ENCODE measurements at places on chromosomes 4 and X. TPM values are rescaled to one million over a fixed set of nuclear protein-coding genes. Genes with fewer than 3 reads are reported as not detected.

GRCh38 chr4:180240670-180241069 lies 2002.5 kb upstream of the TENM3 start:
- no peak for DNase-seq

DNA sequence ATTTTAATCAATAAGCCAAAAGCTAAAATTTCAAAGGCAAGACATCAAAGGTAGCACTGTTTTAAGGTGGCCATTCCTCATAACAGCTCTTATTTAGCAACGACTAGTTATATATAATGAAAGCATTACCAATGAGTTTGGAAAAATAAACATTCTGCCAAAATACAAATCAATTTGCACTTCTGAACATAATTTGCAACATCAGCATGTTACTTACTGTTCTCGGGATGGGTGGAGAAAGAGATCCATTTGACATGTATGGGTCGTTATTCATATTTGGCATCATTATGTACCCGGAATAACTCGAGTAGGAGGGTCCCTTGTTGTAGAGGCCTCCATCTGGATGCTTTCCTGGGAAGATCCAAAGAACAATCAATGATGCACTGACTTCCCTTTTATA lies 5.4 kb downstream of the LEF1 start:
- DNase-seq = no peak

- no peak for DNase-seq
These were observed 25.0 kb downstream of the EIF4E start for GRCh38 chr4:98903963-98904362.

- no peak for DNase-seq
These were observed 1507.1 kb downstream of the C4orf33 start for GRCh38 chr4:130603043-130603442.

Gene ASB11
- total RNA-seq = 0.05 TPM

GRCh38 chr4:76016393-76016792 lies 6.9 kb downstream of the CXCL10 start:
- DNase-seq = no peak

GRCh38 chr4:116243431-116243830 lies 841.9 kb downstream of the TRAM1L1 start:
- no peak for DNase-seq

Gene HTN1
- not detected for total RNA-seq

DNA sequence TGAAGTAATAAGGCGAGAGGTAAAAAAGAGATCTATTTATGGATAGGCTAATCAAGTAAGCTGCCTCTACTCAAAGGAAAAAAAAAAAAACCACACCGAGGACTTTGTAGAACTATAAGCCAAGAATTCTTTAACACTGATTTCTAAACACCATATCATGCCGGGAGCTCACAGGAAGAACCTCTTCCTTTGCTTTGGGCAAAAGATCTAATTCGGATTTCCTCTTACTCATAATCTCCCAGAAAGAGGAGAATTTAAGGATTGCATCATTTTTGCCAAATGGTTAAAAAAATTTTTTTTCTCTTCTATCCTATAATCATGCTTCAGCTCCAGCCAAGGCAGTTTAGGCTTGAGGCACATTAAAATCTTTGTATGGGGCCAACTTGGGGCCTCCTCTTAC lies 95.5 kb downstream of the ZNF827 start:
- no peak for DNase-seq

Gene ZNF157
- total RNA-seq = not detected

GRCh38 chr4:67727124-67727850 lies 26.3 kb upstream of the UBA6 start:
- DNase-seq = no peak

DNA sequence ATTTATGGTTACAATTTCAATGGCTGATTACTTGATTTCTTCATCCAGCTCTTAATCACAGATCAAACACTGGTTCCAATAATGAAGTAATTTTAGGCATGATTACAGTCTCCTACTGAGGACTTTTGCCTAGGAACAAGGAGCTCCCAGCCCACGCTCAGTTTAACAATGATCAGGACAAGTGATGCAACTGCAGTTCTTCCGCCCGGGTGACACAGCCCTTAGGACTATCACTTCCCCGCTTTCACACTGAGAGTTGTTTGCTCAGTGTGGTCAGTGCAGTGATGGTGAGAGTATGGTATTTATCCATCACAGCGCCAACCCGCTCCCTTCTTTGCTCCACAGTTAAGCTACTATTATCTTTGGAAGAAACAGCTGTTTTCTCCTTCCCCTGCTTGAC lies 203.2 kb upstream of the MBNL3 start:
- no peak for DNase-seq

DNA sequence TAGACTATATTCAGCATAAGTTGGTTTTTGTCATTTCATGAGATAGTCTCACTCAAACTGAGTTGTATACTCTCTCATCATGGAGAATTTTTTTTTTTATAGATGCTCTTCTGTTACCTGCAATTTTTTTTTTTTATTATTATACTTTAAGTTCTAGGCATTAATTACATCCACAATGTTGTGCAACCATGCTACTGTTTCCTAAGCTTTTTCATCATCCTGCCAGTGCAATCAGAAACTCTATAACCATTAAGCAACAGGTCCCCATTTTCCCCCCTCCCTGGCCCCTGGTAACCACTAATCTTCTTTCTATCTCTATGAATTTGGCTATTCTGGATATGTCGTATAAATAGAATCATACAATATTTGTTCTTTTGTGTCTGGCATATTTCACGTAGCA lies 321.6 kb downstream of the STIM2 start:
- DNase-seq = no peak

Gene GLRA3
- not detected for total RNA-seq

DNA sequence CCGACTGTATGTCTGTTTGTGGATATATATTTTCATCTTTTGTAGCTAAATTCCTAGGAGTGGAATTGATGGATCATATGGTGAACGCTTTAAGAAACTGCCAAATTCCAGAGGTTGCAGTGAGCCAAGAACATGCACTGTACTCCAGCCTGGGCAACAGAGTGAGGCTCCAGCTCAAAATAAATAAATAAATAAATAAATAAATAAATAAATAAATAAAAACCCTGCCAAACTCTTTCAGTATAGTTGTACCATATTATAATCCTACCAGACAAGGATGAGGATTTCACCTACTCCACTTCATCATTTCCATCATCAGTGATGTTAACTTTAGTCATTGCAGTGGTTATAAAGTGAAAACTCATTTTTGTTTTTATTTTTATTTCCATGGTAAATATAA lies 325.1 kb upstream of the ANXA10 start:
- DNase-seq = no peak

DNA sequence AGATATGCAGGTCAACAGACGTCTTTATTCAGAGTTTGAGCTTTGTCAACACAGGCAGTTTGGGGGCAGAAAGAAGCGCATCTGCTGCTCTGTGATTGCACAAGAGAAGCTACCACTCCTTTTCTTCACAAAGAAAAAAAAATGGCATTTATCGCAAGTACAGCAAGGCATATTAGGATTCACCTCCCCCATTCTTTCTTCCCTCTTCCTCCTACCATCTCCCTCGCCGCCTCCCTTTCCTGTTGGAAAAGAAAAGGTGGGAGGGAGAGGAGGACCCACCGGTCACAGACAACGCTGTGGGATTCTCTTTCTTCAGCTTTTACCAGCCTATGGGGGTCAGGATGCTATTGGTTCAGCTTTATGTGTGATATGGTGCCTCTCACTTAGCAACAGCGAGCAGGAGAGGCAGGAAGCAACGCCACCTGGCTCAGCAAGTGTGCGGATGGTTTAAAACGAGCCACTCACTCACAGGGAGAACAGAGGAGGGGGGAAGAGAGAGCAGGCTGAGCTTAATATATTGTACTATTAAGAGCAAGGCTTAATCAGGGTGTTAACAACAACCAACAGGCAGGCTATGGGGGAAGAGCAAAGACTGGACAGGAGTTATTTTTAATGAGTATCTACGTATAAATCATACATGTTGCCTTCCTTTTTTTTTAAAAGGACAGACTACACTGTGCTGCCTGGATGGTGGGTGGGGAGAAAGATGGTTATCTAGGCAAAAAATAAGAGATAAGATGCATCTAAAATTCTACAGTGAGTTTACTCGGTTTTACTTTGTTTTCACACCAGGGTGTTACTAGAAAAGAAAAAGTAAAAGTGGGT lies 104.7 kb downstream of the MAML3 start:
- DNase-seq = no peak

DNA sequence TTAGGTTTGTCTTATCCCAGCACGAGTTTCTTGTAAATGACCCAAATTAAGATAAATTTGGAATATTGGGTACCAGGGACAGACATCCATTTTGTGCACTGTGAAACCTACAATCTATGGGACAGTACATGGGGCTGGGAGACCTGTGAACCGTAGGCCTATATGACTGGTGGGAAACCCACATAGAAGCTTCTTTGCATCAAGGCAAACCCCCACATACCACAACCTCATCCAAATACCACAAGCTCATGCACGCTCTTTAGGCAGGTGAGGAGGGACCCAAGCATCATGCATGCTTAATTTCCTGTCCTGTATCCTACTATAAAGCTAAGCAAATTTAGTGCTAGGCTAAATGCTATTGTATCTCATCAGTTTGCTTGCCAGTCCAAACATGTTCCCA lies 47.8 kb downstream of the NIPAL1 start:
- DNase-seq = no peak

DNA sequence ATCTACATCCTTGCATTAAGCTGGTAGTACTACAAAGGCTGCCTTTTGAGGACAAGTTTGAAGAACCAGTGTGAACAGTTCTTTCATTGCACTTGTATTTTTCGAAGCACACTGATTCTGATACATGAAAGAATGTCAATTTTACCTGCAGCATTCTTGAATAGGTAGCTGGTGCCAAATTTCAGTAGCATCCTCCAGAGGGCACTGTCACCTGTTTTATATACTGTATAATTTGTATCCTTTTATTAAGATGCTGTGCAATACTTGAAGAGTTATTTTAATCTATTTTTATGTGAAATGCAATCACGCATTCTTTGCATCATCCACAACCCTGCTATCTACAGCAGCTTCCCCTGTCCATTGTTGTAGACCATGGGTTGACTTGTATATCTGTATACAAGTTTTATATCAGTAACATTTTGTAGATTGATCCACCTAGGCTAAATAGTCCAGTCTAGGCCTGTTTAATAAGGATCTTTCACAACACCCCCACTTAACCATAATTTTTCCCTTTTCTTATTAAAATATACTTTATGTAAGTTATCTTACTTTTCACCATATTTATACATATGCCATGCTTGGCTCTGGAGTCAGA lies 325.7 kb downstream of the PCDH7 start:
- no peak for DNase-seq

GRCh38 chr4:113708250-113708649 lies 53.3 kb downstream of the CAMK2D start:
- DNase-seq = no peak

DNA sequence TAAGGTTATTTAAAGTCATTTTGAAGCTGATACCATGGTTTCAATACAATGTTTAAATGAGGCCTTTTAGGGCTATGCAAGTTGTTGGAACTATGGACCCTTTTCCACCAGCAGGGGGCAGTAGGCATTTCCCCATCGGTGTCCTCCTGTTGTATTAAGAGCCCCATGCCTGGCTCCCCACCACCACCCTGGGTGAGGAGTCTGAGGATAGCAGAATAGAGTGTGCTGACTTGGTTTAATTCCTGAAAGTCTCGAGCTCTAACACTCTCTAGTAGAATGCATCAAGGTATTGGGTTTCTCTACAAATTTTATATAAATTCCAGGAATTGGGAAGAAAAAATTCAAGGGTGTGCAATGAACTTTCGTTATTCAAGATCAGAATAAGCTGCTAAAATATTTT lies 234.8 kb upstream of the JADE1 start:
- peak; percentile 56 for DNase-seq

DNA sequence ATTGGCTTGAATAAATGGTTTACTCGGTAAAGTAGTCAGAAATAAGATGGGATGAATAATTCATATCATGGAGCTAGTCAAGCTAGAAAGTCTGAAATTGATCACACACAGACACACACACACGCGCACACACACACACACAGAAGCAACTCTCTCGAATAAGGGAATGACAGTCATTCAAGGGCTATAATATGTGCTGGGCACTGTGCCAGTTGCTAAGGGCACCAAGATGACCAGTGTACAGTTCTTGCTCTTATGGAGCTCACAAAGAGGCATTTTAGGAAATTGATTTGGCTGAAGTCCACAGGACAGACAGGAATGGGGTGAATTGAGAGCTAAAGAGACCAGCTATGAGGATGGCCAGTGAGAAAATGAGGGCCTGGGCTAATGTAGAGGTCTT lies 34.2 kb upstream of the SH3D19 start:
- DNase-seq = no peak

DNA sequence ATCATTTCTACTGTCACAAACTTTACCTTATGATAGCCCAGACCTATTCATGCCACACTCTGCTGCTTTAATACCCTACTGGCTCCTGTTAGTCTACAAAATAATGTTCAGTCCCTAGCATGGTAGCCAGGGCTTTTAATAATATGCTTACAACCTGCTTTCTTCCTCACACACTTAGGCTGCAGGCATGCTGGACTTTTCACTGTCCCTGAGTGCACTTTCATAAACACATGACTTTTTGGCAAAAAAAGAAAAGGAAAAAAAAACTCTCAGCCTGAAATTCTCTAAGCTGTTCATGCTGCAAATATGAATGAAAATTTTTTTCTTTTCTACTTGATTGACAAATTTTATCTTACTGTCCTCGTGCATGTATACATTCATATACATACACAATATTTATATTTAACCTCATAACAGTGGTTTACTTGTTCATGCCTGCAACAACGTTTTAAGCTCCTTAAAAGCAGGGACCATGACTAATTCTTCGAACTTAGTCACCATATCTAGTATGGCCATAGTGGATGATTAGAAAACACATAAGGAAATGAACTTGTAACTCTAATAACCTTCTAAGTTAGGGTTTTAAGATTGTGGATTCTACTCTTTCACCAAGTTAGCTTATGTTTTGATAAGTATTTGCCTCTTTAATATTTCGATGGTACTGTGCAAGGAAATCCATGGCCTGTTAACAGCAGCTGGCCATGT lies 229.5 kb downstream of the SPCS3 start:
- peak; percentile 68 for DNase-seq

Gene FAAH2
- 6.2 TPM for total RNA-seq

DNA sequence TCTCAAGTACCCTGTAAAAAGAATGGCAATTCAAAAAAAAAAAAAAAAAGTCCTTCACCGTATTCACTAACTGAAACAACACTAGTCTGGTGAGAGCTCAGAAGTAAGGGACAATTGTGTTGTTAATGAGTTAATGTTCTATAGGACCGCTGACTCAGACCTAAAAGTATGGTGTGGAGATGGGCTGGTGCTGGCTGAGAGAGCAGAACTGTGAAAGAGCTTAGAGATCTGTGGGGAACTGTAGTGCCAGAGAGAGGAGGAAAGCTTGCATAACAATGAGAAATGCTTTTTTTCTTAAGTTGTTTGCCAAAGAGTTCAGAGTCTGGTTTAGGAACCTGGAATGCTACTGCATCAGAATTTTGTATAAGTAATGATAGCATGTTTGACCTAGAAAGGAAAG lies 65.1 kb downstream of the LHFPL1 start:
- no peak for DNase-seq

DNA sequence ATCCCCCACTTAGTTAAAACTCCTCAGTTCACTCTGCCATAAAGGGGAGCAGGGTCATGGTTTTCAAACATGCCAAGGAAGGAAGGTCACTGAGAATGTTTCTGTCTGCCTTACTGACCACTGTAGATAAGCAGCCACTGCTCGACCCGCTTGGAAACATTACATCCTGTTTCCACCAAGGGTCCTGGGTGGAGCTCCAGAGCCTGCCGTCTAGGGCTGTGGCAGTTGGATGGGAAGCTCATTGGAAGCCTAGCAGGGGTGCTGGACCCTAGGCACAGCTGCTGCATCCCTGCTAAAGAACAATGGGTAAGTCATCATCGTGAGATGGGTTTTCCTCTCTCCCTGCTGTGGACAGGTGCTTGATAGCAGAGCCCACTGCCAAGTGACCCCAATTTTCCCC lies 76.0 kb upstream of the SRD5A3 start:
- peak; percentile 14 for DNase-seq

- DNase-seq = no peak
These were observed 73.1 kb downstream of the PALLD start for GRCh38 chr4:168569931-168570276.

Measured in SJCRH30 (cell line).